ENCODE measurements at places on chromosomes 11 and 22.

DNA sequence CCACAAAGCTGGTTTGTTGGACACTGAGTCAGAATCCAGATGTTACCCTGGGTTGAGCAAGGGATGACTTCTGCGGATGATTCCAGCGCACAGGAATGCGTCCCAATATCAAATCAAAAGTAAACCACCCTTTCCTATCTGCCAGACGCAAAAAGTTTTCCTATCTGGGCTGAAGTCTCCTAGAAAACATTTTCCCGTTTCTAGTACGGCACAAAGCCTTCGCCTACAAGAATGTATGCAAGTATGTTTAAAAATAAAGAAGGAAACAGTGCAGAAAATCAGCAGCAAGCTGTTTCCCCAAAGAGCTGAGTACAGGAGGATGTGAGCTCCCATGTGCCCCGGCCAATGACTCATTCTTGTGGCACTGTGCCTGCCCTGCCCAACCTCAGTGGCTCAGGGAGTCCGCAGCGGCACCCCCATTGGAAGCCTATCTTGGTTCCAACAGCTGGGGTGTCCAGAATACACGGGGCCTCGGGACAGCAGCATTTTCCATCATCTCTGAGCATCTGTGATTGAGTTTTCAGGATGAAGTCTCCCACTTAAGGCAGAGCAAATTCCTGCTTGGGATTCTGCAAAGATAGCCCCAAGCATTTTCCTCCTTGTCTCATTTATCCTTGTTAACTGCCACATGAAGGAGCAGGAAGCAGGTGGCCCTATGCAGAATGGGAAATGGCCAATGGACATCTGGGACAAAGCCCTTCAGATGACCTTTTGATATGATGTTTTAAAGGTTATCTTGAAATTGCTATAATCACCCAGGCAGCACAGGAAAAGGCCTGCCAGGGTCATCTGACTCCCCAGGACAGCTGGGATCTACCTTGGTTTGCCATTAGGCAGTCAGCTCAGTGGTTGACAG is 17.5 kb downstream of the KCNJ5 start:
- DNase-seq, result peak; percentile 81

- no peak for DNase-seq
These were observed 42.9 kb downstream of the IRAG1 start for GRCh38 chr11:10650630-10651029.

- DNase-seq, result no peak
These were observed 9.6 kb downstream of the ACO2 start for GRCh38 chr22:41478473-41478872.

DNA sequence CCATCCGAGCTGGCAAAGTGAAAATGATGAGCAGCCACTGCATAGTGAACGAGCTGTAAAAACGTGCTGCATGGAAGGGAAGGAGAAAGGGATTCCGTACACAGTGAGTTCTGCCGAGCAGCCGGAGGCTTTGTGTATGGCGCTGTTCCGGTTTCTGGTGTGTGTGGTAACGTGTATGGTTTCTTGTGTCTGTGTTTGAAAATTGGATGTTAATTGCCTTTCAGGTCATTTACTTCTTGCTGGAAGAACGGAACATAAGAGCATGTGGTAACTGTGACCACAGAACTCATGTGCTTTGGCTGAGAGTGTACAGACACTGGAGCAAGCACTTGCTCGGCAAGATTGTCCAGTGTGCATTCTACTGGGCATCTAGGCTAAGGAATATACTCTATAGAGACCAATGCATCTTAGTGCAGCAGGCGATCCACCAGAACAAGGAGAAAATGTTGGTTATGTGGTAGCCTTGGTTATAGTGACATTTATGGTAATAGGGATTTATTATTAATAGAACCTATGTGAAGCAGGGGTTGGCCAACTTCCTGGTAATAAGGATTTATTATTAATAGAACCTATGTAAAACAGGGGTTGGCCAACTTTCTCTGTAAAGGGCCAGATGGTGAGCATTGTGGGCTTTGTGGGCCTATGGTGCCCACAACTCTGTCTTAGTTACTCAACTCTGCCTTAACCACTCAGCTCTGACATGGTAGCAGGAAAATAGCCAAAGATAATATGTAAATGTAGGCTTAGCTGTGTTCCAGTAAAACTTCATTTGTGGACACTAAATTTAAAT is 49.2 kb downstream of the GRAMD1B start:
- DNase-seq, result no peak

- no peak for DNase-seq
These were observed 914 bp upstream of the PRDM11 start for GRCh38 chr11:45145379-45146071.

DNA sequence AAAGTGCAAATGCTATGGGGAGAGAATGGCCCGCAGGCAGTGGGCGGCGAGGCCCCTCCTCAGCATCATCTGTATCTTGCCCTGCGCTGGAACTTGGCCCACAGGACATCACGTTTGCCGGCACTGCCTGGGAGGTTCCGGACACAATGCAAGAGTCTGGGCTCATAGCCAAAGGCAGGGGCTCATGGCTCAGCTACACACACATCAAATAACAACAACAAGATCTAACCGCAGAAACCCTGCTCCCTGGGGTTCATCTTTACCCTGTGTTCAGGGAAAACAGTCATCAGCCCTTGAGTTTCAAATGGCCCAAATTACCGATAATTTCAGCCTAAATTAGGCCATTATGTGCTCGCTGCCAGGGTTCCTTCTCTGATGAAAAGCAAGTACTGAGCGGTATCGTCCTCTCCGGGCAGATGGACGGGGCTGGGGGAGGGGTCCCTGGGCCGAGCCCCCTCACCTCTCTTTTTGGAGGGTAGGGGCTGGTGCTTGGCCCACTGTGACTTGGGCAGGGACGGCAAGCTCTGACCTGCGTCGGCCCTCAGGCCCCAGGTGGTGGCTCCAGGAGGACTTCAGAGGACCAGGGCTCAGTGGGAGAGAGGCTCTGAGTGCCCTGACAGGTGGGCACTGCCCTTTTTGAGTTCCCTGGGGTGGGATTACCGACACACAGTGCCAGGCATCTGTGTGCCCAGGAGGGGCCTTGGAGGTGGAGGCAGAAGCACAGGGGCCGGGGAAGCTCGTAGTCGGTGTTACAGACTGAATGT is 25.0 kb upstream of the GAL start:
- DNase-seq, result no peak

DNA sequence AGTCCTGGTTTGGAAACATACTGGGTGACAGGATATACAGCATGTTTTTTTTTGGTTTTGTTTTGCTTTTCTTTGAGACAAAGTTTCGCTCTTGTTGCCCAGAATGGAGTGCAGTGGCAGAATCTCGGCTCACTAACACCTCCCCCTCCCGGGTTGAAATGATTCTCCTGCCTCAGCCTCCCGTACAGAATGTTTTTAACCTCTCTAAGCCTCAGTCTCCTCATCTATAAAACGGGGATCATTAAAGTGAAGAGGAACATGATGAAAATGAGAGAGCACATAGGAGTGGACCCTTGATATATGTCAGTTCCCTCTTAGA is 28.1 kb upstream of the SCARF2 start:
- no peak for DNase-seq

GRCh38 chr11:44920451-44920850 is 30.2 kb downstream of the TP53I11 start:
- no peak for DNase-seq

DNA sequence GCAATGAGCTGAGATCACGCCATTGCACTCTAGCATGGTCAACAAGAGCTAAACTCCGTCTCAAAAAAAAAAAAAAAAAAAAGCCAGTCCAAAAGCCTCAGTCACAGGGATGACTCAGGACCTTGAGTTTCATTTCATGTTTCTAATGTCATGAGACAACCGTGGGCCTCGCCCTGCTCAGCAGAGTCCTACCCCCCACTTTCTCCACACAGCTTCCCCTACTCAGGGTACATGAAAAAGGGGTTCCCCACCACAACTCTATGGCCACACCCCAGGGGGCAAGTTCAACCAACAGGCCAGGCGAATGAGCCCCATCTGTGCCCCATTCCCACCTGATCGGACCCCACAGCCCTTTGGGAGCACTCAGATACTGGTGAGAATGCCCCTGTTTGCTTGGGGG is 24.3 kb upstream of the ADA2 start:
- peak; percentile 42 for DNase-seq

- no peak for DNase-seq
These were observed 12.7 kb downstream of the C11orf91 start for GRCh38 chr11:33687733-33688479.

DNA sequence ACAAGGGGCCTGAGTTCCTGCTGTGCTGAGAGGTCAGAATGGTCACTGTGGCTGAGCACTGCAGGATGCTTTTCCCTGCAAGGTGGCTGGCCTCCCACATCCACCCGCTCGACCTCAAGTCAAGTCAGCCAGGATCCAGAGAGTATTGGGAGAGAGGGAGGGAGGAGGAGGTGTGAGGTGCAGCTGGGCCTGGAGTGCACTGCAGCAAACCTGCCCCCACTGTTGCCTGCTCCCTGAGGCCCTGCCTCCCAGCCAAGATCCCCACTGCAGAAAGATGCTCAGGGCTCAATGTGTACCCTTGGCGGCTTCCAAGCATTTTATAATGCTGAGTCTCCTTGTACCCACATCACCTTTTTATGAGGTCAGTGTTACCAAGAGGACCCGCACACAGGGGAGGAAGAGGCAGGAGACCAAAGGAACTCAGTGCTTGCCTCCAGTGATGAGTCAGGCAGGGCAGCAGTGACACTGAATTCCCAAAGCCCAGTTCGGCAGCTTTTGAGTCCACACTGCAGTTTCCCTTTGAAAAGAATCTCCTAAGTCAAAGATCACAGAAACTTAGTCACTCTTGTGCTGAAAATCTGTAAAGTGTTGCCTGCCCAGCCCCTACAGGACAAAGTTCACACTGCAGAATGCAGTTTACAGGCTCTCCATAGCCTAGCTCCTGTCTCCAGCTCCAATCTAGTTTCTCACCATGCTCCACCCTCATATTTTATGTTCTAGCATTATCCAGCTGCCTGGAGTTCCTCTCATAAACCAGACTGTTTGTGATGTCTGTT is 3.1 kb downstream of the ENDOD1 start:
- no peak for DNase-seq

GRCh38 chr22:48884324-48884723 is 943.3 kb downstream of the BRD1 start:
- no peak for DNase-seq

GRCh38 chr11:20762980-20763379 is 93.6 kb downstream of the NELL1 start:
- no peak for DNase-seq

- no peak for DNase-seq
These were observed 1.7 kb downstream of the ESRRA start for GRCh38 chr11:64306876-64307622.

GRCh38 chr11:110860461-110860860 is 148.2 kb upstream of the ARHGAP20 start:
- DNase-seq, result no peak

- DNase-seq, result no peak
These were observed 88.4 kb downstream of the TTC17 start for GRCh38 chr11:43447151-43447550.

GRCh38 chr11:108985945-108986279 is 321.0 kb downstream of the DDX10 start:
- DNase-seq, result no peak

DNA sequence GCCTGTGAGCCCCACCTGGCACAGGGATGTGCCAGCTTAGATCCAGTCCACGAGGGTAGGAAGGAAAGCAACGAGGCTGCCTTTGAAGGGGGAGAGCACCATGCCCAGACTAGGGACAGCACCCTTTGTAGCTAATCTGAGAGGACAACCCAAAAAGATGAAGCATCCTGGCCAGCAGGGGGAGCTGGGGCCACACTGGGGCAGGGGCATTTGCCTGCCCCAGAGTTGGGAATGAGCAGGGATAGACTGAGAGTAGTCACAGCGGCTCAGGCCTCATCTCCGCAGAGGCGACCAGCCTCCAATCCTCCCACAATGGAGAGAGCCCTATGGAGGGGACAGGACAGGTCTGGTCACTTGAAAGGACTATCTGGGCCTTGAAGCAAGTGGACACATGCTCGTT is 16.4 kb downstream of the LMO1 start:
- peak; percentile 18 for DNase-seq

DNA sequence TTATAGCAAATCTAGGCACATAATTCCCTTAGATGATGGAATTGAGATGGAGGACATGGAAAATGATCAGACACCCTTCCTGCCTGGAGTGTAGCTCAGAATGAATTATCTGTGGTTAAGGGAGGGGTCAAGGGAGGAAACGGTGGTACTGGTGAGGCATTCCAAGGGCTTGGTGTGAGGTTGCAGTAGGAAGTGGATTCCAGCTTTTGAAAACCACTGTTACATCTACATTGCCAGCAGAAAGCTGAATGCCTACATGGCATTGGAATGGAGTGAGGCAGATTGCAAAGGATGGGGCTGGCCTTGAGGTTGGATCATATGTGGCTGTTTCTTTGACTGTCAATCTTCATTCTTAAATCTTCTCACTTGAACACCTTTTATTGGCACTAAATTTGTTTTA is 684.4 kb downstream of the NTM start:
- DNase-seq, result no peak

DNA sequence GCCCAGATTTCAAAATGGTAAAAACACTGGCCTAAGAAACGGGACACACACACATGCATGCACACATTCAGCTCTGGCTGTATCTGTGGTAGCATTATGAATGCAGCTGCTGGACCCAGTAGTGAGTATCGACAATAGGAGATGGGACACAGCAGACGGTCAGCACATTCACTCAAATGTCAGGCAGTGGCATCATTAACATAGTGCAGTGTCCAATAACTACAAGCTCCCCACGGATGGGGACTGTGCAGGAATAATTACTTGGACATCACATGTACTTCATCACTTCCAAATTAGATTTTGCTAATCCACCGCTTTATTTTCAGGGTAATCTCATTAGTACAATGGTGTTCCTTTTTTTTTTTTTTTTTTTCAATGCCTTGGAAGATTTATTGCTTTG is 109.5 kb downstream of the FANCF start:
- no peak for DNase-seq

DNA sequence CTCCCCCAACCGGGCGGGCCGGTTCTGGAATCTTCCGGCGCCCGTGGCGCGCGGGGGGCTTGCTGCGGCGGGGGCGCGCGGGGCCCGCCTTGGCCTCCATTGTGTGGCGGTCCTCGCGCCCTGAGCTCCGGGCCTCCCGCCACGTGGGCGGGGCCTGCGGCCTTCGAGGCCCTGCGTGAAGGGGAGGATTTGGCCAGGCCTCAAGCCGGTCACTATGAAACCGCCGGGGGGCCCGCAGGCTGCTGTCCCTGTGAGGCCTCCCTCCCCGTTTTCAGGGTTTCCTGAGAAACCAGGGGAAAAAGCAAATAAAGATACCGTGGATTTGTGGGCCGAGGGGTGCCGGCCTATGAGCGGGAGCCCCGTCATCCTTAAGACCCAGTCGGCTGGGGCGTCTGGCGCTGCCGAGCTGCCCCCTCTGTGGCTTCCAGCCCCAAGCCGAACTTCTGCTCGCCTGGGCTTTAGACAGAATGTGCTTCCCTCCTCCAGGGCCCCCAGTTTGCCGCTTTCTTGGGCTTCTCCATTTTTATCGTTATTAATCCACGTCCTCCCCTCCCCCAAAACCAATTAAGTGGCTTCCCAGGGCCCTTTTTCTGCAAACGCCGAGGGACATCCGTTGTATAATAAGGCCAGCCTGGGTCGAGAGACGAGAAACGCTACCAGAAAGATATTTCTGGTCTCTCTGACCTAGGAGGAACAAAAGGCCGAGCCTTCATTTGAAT is 602 bp downstream of the EWSR1 start:
- DNase-seq, result peak; percentile 36

GRCh38 chr22:22711532-22711913 is 67.1 kb downstream of the GGTLC2 start:
- DNase-seq, result no peak
